Adrenal gland (tissue), 19 donors: ENCODE measurements at places on chromosomes 5 and 9.

DNA sequence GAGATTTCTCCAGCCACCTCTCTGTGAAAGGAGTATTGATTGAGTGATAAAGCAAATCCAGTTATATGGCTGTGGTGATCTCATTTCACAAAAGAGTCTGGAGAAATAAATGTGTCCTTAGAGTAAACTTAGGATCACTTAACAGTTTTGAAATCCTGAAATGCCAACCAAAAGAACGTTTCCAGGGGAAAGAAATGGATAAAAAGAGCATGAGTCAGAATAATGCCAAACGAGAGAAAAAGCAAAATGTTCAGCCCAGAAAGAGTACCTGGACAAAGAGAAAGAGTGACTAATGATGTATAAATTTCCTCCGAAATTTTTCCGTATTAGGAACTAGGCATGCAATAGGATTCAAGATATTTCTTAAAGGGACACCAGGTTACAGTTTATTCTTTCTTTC is 463.1 kb upstream of the CDH10 start:
- no peaks in the 10 kb centered on the region for H3K4me1 ChIP-seq
- H3K27ac ChIP-seq, result no peak overlapping the region
- H3K27me3 ChIP-seq, result no peaks in the 10 kb centered on the region
- no peak for DNase-seq

DNA sequence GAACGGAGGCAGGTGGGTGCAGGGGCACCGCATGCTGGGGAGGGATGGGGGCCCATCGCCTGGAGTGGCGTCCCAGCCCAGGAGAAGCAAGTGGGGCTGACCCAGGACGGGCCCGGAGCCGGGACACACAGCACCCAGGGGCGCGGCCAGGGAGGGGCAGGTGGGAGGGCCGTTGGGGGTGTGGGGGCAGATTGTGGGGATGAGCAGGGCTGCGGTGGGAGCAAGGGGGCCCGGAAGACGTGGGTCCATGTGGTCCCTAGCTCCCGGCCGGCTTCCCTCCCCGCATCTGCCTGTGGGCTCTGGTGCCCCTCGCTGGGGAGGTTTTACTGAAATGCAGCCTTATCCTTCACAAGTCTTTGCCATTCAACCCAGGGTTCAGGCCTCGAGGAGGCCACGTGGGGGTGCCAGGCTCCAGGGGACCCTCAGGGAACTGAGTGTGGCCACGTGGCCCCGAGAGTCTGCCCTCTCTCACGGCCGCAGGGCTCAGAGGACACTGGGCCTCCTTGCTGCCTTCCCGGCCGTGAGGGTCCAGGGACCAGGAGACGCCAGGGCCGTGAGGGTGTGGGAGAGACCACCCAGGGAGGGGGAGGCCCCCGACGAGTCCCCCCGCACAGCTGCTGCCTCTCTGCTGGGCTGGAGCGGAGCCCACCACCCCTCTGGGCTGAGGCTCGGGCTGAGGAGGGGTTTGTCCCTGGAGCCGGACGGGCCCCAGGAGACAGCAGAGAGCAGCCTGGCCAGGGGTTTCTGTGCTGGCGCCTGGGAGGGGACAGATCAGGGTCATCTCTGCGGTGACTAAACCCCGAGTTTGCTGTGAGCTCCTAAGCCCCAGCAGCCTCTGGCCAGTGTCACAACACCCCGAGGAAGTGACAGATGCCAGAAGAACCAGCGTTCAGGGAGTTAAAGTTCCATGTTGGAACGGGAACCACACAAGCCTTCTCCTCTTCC is 35.2 kb downstream of the SLC9A3 start:
- peak; percentile 39 for DNase-seq
- no peak overlapping the region for H3K27ac ChIP-seq
- no peaks in the 10 kb centered on the region for H3K36me3 ChIP-seq
- H3K4me1 ChIP-seq, result no peaks in the 10 kb centered on the region
- no peak overlapping the region for H3K4me3 ChIP-seq

- H3K4me1 ChIP-seq, result peaks cover 6% of the 10 kb centered on the region
- H3K4me3 ChIP-seq, result no peak overlapping the region
- H3K27me3 ChIP-seq, result peaks cover 27% of the 10 kb centered on the region
- no peaks in the 10 kb centered on the region for H3K36me3 ChIP-seq
These were observed 5.7 kb upstream of the EGFL7 start for GRCh38 chr9:136656795-136657611.

DNA sequence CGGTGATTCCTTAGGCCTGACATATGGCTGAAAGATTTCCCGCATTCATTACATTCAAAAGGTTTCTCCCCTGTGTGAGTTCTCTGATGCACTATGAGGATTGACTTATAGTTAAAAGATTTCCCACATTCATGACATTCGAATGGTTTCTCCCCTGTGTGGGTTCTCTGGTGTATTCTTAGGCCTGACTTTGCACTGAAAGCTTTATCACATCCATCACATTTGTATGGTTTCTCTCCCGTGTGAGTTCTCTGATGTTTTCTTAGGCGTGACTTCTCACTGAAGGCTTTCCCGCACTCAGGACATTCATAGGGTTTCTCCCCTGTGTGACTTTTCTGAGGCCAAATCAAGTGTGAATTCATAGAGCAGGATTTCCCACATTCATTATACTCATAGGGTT is 35.8 kb downstream of the ZNF782 start:
- no peaks in the 10 kb centered on the region for H3K27me3 ChIP-seq
- no peak overlapping the region for H3K27ac ChIP-seq
- peak overlapping the region; percentile 4 for H3K4me3 ChIP-seq
- peaks cover 8% of the 10 kb centered on the region for H3K36me3 ChIP-seq
- no peaks in the 10 kb centered on the region for H3K4me1 ChIP-seq

- DNase-seq, result no peak
- no peaks in the 10 kb centered on the region for H3K27me3 ChIP-seq
- no peaks in the 10 kb centered on the region for H3K4me1 ChIP-seq
- no peak overlapping the region for H3K27ac ChIP-seq
- H3K4me3 ChIP-seq, result no peak overlapping the region
These were observed 34.7 kb upstream of the SLC22A5 start for GRCh38 chr5:132334812-132335211.
